GM19239 (cell line): ENCODE measurements at places on chromosomes 7 and 10.

DNA sequence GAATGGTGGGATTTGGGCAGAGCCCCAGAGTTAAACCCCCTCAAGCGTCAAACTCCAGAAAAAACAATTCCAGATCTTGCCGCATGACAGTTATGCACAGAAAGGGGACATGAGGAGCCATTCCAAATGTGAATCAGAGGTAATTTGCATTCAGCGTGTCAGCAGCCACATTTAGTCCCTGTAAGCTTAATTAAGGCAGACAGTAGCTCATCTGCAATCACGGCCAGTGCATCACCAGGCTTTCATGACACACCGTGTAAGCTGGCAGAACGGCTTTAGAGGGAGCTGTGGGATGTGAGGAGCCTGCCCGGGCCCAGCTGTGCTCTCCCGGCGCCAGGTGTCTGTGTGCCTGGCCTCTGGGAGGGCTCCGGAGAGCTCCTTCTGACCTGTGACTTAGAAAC, 18.7 kb upstream of the PRKAG2 start:
- DNase-seq = no peak

- no peak for DNase-seq
Observed at GRCh38 chr7:51127618-51127904, 189.0 kb downstream of the COBL start.

GRCh38 chr7:151389768-151390597, 19.9 kb downstream of the WDR86 start:
- DNase-seq = no peak

GRCh38 chr7:41058986-41059741, 643.7 kb downstream of the INHBA start:
- DNase-seq = no peak

- no peak for DNase-seq
Observed at GRCh38 chr7:117775801-117776200, 97.4 kb downstream of the CTTNBP2 start.

GRCh38 chr10:104330168-104331110, 7.8 kb downstream of the ITPRIP start:
- no peak for DNase-seq
